Occipital lobe (tissue), 3 donors: ENCODE measurements at places on chromosomes 7 and 10.

- DNase-seq, result no peak
Measured at GRCh38 chr10:13298748-13299436, 972 bp downstream of the PHYH start.

DNA sequence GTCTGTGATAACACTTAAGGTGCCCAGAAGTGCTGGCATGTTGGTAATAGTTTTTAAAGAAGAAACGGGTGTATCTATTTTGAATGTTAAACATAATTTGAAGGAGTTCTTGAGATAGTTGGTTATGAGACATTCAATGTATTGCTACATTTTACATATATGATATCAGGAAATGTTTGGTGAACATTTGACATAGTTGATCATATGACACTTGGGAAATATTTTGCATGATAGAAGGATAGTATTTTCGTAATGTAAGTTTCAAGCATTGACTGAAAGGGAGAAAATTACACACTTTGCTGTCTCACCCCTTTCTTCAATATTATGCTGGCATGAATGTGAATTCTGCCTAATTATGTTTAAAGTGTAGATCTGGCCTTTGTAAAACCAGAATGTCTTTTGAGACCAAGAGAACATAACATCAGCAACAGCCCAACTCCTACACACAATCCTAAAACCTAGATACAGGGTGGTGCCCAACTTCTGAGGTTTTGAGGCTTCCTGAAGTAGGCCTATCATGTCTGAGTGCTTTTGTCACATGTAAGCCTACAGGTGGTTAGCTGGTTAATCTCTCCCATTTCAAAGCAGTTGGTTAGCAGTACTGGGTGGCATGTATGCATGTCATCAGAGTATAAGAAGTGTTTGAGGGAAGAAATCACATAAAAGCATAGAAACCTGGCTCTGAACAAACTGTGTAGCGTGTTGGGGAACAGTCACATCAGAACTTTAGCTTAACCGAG is 2.1 kb downstream of the ADD3 start:
- no peak for DNase-seq

DNA sequence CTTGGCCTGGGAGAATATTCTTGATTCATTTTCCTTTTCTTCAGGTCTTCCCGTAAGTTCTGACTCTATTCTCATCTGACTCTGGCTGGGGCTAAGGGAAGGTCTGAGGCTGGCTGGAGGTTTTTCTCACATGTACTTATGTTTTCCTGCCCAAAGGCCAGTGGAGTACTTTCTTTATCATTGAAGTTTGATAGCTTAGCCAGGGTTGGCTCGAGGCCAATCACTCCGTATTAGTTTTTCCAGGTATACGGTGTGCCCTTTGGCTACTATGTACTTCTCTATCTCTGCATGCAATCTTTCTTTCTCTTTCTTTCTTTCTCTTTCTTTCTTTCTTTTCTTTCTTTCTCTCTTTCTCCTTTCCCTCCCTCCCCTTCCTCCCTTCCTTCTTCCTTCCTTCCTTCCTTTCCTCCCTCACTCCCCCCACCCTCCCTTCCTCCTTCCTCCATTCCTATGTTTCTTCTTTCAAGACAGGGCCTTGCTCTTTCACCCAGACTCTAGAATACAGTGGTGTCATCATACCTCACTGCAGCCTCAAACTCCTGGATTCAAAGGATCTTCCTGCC is 26.8 kb upstream of the VKORC1L1 start:
- no peak for DNase-seq

- DNase-seq, result no peak
Measured at GRCh38 chr7:13062631-13063030, 375.2 kb downstream of the ARL4A start.

DNA sequence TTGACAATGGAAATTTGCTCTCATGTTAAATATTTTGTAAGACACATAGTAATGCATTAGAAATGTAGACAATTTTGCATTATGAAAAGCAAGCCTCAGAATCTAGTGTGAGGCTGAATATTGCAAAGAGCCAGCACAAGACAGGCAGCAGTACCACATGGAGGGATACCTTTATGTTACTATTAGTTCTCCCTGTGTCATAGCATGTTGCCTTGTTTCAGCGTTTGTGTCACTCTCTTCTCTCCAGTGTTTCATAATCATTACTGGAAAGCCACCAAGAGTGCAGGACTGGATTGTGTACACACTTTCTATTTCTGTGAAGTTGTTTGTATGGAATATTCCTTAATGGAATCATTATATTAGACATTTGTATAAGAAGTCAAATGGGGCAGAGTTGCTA is 8.5 kb downstream of the AHR start:
- DNase-seq, result no peak

GRCh38 chr7:11155883-11156282 is 182.2 kb downstream of the PHF14 start:
- DNase-seq, result no peak

DNA sequence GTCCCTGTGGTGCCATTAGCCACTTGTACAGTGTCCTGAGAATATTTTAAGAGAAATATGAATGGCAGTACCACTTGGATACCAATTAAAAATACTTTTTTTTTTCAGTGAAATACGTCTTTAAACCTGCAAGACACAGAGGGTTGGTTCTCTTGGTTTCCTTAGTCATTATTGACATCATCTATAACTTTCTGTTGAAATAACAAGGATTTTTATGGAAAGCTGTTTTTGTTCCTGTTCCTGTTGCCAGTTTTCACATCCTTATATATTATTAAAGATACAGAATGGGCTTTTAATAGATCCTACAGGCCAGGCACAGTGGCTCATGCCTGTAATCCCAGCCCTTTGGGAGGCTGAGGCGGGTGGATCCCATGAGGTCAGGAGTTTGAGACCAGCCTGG is 579.9 kb downstream of the AUTS2 start:
- DNase-seq, result no peak

GRCh38 chr7:88339195-88339922 is 32.7 kb upstream of the STEAP4 start:
- DNase-seq, result no peak

GRCh38 chr7:115838829-115839228 is 191.7 kb downstream of the TFEC start:
- no peak for DNase-seq

- DNase-seq, result no peak
Measured at GRCh38 chr10:86373828-86374227, 7.2 kb upstream of the GRID1 start.

GRCh38 chr10:114060456-114060855 is 16.8 kb downstream of the ADRB1 start:
- DNase-seq, result no peak

GRCh38 chr10:13095929-13096328 is 4.0 kb upstream of the OPTN start:
- DNase-seq, result no peak

- DNase-seq, result no peak
Measured at GRCh38 chr7:111210996-111211395, 120.1 kb downstream of the LRRN3 start.

DNA sequence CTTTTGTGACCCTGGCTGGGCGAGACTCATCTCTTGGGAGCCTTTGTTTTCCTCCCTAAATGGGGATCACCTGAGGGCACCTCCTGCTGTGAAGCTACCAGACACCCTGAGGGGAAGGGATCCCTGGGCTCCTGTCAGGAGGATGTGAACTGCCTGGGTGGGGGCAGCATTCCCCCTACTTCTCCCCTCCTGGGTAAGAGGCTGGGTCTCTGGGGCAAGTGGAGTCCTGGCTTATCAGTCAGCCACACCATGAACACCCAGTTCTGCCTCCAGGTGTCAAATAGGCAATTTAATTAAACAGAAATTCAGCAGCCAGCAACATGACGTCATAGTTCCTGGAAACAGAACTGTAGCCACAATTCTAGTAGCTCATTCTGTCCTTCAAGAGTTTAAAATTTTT is 97.7 kb upstream of the RET start:
- DNase-seq, result no peak

- DNase-seq, result no peak
Measured at GRCh38 chr7:44472843-44473242, 17.6 kb downstream of the NUDCD3 start.

GRCh38 chr7:18064242-18064838 is 36.7 kb upstream of the PRPS1L1 start:
- DNase-seq, result no peak

GRCh38 chr7:149145031-149145845 is 2.0 kb upstream of the ZNF398 start:
- DNase-seq, result no peak

DNA sequence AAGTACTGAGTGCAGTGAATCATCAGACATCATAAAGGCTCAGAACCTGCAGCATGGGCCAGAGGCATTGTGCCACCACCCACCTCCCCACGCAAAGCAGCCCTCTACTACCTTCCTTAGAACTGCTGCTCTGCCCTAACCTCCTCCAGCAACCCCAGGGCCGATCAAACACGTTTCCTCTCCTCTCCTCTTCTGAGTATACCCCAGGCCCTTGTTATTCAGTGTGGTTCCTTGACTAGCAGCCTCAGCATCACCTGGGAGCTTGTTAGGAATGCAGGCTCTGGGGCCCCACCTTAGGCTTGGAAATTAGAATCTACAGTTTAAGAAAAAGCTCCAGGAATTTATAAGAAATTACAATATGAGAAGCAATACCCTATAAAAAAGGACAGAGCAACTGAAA is 33.2 kb downstream of the DYDC1 start:
- no peak for DNase-seq

DNA sequence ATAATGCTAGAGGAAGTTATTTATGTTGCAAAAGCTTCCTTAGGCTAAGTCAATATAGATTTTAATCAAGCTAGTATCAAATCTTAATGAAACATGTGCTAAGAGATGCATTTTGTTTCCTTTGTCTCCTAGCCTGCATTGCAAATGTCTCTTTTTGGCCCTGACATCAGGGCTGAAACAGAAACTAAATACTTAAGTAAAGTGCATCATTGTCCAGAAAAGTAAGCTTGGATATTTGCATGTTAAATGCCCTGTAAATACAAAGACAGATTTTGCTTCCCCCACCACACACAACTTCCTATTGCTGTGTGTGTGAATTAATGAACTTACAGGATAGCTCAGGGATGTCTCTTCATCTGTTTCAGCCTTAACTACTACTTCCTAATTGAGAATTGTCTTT is 10.0 kb upstream of the STAMBPL1 start:
- no peak for DNase-seq

- DNase-seq, result no peak
Measured at GRCh38 chr7:87027900-87028299, 31.6 kb downstream of the ELAPOR2 start.

GRCh38 chr7:107579554-107579884 is 527 bp upstream of the BCAP29 start:
- no peak for DNase-seq

GRCh38 chr7:141573511-141573910 is 22.3 kb downstream of the AGK start:
- DNase-seq, result no peak
